ENCODE measurements at places on chromosomes 5 and 9. TPM values are rescaled to one million over a fixed set of nuclear protein-coding genes. Genes with fewer than 3 reads are reported as not detected.

Gene CCDC187
- total RNA-seq: not detected

DNA sequence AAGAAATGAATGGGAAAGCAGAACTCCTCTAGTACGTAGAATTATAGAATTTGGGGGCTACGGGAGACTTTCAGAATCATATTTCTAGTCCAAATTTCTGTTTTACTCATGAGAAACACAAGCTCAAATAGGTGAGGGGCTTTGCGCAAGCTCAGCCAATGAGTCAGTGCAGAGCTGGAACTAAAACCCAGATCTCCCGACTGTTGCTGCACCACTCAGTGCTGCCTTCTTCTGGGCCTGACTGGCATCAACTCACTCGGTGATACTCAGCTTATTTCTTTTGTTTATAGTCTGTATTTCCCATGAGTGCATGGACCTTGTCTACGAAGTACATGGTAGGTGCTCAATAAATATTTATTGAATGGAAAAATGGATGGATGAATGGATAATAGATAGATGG is 280.2 kb downstream of the CDK5RAP2 start:
- DNase-seq: no peak

- DNase-seq: peak; percentile 31
Measured at GRCh38 chr5:171418982-171419687, at the start of gene FGF18. TSS of gene FGF18 (plus strand) at chr5:171419647. CDS start at chr5:171420200, 553 bp downstream.

- no peak for DNase-seq
Measured at GRCh38 chr5:42620579-42621216, 135.9 kb upstream of the CCDC152 start.

GRCh38 chr5:113950186-113950585 is 411.7 kb upstream of the KCNN2 start:
- no peak for DNase-seq

Gene ZDHHC11B
- 0.55 TPM for total RNA-seq

Gene SLC46A2
- total RNA-seq: not detected

DNA sequence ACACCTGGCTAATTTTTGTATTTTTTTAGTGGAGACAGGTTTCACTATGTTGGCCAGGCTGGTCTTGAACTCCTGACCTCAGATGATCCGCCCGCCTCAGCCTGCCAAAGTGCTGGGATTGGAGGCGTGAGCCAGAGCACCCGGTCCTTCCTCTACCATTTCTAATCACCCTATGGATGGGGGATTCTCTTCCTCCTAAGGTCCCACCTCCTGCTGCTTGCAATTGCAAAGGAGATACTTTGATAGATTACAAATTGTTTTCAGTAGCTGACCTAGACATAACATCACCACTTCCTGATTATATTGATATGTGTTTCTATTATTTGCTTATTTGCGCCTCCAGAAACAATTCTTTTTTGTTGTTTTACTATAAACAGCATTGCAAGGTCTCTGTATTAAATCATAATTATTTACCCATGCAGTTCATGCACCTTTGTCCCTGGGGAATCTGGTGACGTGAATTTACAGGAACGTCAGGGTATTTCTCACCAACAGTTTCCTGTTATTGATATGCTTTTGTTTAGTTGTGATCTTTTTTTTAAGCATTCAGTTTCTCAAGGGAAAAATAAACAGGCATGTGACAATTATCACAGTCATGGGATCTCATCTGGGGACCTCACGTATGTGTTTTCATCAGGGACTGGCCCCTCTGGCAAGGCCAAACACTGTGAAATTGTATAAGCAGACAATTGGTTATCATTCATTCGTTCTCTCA is 43.2 kb downstream of the ESM1 start:
- no peak for DNase-seq

Gene CD274
- total RNA-seq: 17.6 TPM

Gene IFNA17
- not detected for total RNA-seq

Gene PCDHGB3
- total RNA-seq: 0.18 TPM

GRCh38 chr5:178577376-178577839 is 12.8 kb downstream of the COL23A1 start:
- no peak for DNase-seq

Gene KCNMB1
- total RNA-seq: not detected

Gene FBP2
- not detected for total RNA-seq

- no peak for DNase-seq
Measured at GRCh38 chr5:142262683-142263082, 62.1 kb downstream of the SPRY4 start.

DNA sequence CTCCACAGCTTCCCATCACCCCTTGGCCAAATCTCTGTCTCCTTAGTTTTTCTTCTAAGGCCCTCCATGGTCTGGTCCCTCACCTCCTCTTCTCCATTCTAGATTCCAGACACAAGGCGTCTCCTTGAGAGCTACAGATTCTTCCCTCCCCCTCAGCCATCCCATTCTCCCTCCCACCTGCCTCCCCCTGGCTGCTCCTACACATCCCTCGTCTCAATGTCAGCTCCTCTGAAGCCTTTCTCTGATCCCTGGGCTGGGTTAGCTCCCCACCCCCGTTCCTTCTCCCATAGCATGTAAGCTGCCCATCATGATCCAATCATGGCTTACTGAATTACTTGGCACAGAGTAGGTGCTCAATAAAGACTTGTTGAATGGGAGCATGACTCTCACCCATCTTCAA is 69.0 kb downstream of the ANKH start:
- DNase-seq: no peak

Gene LVRN
- total RNA-seq: 0.18 TPM

DNA sequence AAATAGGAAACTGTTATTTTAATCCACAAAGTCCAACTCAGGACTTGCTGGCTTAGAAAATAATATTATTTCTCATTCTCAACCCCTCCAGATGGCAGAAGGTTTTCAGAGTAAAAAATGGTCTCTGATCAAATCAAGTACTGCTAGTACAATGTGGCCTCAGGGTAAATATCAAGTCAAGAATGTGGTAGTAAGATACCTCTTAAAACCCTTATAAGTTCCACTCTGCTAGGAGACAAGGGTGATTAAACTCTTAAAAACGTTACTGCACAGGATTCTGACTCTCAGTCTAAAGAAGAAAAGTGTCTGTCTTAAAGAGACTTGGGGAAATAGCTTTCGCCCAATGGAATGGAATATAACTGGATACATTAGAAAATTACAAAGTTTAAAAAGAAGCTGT is 120.8 kb upstream of the PDE4D start:
- DNase-seq: no peak

GRCh38 chr5:84014966-84015365 is 294.3 kb upstream of the HAPLN1 start:
- no peak for DNase-seq

DNA sequence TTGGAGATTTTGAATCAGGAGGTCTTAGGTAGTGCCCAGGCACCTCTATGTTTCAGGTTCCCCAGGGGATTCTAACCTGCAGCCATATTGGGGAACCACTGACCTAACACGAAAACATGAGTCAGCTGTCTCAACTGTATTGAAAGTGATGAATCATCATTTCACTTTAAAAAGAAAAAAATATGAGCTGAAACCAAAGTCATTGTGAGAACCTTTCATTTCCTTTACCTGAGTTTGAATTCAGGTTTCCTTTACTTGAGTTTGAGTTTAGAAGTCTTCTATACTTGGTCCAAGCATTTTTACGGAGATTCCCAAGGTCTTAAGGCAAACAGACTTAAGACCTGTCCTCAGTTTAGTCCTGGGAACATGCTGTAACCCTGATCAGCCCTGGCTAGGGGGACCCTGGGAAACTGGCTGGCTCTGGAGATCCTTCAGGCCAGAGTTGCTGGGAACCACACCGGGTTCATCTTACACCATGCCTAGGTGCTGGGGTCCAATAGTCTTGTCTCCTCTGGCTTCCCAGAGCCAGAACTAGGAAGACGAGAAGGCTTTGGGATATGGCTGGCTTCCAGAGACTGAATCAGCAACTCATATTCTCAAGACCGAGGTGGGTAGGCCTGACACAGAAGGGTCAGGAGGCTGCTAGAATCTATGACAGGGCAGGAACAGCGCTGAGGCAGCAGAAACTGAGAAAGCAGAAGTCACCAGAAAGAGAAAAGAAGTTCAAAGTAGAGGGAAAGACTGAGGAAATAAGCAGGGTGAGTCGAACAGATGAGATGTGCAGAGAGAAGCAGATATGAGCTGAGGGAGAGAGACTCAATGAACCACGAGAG is 16.4 kb upstream of the PDCD1LG2 start:
- DNase-seq: no peak

- DNase-seq: no peak
Measured at GRCh38 chr9:128201441-128202369, 1.5 kb upstream of the DNM1 start.

Gene EGFL7
- 0.61 TPM for total RNA-seq

DNA sequence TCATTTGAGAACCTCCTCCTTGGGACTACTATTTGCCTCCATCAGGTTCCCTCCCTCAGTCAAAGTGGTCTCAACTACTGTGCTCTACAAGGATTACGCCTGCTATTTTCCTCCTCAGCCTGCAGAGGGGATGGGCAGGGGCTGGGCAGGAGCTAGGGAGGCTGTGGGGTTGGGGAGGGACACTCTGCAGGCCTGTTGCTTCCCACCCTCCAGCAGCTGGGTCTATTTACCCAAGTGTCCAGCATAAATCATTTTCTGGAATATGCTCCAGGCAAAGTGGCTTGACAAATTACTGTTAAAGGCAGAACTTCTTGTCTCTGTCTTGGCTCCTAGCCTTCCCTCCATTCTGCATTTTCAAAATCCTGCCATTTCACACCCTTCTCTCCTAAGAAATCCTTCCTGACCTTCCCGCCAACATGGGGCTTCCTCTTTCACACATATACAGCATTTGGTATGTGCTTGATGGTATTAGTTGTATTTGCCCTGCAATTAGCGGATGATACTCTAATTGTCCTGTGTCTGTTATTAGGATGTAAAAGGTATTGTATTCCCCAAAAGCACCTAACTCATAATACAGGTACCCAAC is 106.7 kb downstream of the EFNA5 start:
- DNase-seq: no peak

DNA sequence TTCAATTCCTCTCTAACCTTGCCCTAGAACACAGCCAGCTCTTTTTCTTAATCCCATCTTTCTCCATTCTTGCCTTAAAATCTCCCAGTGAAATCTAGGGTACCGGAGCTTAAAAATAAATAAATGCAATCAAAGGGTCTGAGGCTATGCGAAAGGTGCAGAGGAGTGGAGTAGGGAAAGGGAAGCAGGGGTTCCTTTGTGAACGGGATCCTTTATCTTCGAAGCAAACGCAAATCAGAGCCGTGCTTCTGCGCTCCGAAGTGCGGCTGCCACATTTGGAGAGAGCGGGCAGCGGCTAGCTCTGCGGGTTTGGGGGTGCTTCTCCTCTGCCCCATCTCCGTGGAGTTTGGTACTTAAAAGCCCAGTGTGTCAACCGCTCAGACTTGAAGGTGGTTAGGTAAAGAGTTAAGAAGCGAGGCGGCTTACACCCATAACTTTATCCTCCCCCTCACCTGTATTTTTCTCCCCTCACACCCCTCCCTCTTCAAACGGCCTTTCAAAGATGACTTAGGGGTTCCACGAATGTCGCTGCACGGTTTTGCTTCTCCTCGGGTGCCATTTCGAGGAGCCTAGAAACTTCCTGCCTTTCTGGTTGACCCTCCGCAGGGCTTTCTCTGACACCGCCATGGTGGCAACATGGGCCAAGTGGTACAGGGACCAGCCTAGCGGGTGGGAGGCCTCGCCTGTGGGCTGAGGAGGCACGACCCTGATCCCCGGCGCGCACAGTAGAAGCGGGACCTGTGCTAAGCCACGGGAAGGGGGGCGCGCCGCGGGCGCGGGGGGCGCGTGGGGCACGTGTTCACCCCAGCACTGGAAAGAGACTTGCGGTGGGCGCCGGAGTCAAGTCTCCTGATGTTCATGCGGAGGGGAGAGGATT is 31.7 kb upstream of the NFIB start:
- no peak for DNase-seq

Gene TRIP13
- total RNA-seq: 40.7 TPM

DNA sequence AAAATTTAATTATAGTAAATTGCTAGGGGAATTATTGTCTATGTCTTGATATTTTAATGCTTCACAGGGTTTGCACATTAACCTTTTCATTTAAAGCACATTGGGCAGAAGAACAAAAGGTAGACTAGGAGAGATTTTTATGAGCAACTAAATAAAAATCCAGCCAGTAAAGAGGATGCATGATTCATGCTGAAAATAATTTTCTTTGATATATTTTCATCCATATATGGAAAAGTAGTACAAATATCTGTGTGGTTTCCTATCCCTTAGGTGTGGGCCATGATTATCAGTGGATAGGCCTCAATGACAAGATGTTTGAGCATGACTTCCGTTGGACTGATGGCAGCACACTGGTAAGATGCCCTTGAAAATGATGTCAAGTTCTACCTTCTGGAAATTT is 83.1 kb downstream of the VCAN start:
- DNase-seq: no peak

Data from CD8-positive, alpha-beta memory T cell (primary cell).